Anterior cingulate cortex (tissue), 58 donors: ENCODE measurements at places on chromosomes 4 and X.

GRCh38 chr4:144705601-144706590 is 59.9 kb downstream of the HHIP start:
- no peak for DNase-seq

- DNase-seq, result peak; percentile 10
These were observed 157.3 kb upstream of the LDB2 start for GRCh38 chr4:17055788-17056187.

DNA sequence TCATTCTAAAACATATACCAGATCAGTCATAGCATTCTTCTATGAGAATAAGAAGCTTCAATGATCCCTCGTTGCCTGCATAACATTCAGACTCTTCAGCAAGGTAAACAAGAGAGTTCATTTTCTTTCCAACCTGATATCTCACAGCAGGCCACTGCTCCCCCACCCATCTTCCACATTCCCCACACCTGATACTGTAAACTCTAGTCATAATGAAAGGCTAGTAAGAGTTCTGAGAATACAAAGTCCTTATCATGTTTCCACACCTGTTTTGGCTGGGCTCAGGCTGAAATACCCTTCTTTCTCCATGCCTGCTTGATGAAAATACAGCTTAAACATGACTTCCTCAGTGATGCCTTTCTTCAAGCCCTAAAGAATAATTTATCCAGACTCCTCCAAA is 2.3 kb upstream of the AASDH start:
- no peak for DNase-seq

DNA sequence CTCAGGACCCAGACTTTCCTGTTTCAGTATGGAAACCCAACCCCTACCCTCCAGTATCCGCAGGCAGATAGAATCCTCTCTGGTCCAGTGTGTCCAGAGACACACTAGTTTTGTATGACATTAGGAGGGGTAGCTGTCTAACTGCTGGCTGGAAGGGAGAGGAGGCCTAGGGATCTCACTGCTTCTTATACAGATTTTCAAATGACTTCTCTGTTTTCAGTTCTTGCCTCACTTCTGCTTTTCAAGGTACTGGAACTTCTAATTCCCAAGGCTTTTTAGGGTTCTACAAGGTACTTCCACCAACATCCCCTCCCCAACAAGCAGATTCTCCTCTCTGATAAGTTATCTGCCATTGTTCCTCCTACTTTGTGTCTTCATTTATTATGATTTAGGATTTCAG is 6.1 kb downstream of the SGCB start:
- DNase-seq, result no peak

- no peak for DNase-seq
These were observed 62.7 kb downstream of the GAB1 start for GRCh38 chr4:143399113-143399949.

- DNase-seq, result no peak
These were observed 142.3 kb downstream of the PAPSS1 start for GRCh38 chr4:107577743-107578142.

GRCh38 chrX:21800344-21800770 is 39.1 kb upstream of the MBTPS2 start:
- no peak for DNase-seq
